Stimulated activated CD8-positive, alpha-beta memory T cell treated with anti-CD3 and anti-CD28 coated beads, Interleukin-4, amount 100 ng/mL, for 4 hours (primary cell): ENCODE measurements at places on chromosomes 4 and X.

DNA sequence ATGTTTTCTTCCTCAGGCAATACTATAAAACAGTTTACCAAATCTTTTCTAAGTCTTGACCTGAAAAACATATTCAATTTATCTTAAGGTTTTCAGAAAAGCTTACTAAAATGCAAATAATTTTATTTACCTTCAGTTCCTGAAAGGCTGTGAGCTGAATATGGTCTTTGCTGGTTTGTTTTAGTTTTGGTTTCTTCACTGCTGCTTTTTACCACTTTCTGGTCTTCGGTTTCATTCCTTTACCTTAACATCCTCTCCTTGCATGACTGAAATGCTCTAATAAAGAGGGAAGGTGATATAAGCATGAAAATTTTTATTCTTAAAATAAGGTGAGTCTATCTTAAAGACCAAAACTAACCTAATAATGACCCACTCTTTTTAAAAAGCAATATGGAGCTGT lies 97.1 kb upstream of the NRK start:
- DNase-seq: no peak

DNA sequence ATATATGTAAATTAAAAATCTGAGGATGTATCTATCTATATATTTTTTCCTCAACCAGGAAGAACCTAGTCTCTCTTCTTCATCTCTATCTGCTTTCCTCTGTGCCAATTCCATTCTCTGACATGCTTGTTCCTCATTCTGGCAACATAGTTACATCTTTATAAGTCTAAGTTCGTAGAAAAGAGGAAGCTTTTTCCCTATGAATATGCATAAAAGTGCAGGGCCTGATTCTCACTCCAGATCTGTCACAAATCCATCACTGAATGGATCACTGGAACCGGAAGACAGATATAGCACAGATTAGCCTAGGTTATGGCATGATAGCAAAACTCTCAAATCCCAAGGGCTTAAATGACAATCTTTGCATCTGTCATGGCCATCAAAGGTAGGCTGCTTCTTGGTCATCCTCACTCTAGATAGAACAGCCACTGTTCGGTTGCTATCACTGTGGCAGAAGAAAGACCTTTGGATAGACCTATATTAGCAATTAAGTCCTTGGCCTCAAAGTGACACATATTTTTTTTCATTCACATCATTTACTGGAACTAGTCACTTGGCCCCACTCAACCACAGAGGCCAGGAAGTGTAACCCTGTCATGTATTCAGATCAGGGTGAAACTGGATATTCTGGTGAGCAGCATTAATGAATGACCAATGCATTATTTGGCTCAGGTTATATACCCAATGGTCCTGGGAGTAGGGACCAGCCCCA lies 22.2 kb downstream of the DTHD1 start:
- no peak for DNase-seq

DNA sequence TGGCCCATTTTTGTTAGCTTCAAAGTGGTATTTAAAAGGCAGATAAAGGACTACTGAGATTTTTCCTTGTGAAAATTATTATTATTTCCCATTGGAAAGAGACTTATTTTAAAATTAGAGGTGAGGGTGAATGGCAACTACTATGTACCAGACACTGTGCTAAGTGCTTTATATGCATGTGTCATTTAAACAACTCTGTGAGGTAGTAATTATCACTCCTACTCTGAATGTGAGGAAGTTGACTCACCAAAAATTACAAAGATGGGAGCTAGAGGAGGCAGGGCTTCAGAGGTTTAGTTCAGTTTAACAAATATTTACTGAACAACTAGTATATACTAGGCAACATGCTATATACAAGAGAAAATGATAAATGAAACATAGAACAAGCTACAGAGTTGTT lies 78.2 kb downstream of the MSL3 start:
- no peak for DNase-seq

GRCh38 chr4:122781486-122781885 lies 45.1 kb upstream of the FGF2 start:
- no peak for DNase-seq

- DNase-seq: no peak
Measured at GRCh38 chr4:179017581-179017980, 1575.3 kb upstream of the AGA start.

- no peak for DNase-seq
Measured at GRCh38 chrX:9383655-9384054, 81.2 kb upstream of the TBL1X start.
